ENCODE measurements at places on chromosomes 3 and 15. TPM values are rescaled to one million over a fixed set of nuclear protein-coding genes. Genes with fewer than 3 reads are reported as not detected.

DNA sequence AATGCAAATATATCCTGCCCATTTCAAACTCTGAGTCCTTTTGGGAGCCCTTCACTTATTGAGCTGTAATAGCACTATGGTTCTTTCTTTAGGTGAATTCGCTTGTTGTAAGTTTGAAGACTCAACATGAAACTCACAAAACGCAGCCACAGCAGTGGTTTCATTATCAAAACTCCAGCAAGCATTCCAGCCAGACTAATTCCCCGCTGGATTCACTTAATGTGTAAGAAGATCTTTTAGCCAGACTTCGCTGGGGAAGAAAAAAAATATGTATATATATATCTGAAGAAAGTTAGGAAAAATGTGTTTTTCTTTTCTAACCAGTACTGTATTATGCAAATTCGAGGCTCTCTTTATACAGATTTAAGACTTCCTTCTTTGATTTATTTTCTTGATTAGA lies 241.1 kb downstream of the WNT5A start:
- no peak for DNase-seq

DNA sequence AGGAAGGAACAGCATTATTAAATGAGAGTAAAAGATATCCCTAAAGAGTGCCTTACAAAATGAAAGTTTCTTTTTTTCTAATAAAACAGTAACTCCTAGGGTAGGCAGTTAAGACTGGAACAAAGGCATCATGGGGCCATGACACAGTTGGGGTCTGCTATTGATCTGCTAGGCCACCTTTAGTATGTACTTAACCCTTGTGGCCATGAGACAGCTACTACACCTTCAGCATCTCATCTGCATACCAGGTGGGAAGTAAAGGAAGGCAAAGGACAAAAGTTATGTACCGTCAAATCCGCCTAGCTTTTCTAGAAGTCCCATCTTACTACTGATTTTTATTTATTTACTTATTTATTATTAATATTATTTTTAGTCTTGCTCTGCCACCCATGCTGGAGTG lies 93.8 kb upstream of the FHIT start:
- DNase-seq, result no peak

LRRC57 gene
- total RNA-seq, result 30.4 TPM

GRCh38 chr15:66042624-66043023 lies 173.3 kb downstream of the RAB11A start:
- no peak for DNase-seq

GRCh38 chr3:178802259-178802658 lies 266.0 kb downstream of the KCNMB2 start:
- no peak for DNase-seq

DNA sequence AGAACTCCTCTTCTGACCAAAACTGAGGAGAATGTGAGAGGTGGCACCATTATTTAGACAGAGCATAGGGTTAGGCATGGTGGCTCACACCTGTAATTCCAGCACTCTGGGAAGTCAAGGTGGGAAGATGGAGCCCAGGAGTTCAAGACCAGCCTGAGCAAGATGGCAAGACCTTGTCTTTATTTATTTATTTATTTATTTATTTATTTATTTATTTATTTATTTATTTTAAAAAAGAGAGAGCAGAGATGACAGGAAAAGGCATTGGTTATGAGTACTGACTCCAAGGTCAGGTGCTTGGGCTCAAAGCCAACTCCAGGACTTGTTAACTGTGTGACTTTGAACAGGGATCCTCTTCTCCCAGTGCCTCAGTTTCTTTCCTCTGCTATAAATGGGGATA lies 217.7 kb downstream of the MEX3B start:
- no peak for DNase-seq

MIX23 gene
- total RNA-seq, result 47.3 TPM

PRSS50 gene
- not detected for total RNA-seq

TNFAIP8L3 gene
- total RNA-seq, result not detected

GRCh38 chr3:83843716-83844115 lies 1115.1 kb upstream of the CADM2 start:
- no peak for DNase-seq

CLRN1 gene
- not detected for total RNA-seq

IL16 gene
- total RNA-seq, result 240 TPM

BSN gene
- 0.34 TPM for total RNA-seq

DNA sequence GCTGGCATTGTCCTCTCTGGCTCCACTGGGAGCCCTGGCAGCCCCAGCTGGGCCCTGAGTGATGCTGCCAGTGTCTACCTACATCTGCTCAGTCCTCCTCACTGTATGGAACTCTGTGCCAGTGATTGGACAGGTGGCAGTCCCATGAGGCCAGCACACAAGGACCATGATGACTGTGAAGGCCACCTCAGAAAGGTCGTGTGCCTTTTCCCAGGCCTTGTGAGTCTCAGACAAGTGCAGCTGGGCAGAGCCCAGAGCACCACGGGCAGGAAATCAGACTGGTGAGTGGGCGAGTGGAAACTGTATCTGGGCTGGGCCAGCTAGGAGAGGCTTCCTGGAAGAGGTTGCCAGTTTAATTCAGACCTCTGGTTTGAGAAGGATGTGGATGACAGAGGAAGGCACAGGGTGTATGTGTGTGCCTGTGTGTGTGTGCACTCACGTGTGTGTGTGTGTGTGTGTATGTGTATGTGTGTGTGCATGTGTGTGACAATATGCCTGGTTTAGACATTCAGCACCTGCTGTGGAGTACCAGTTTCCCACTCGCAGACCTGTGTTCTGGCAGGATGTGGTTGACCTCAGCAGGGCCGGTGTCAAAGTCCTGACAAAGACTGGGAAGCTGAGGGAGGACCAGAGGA lies 7.0 kb downstream of the MAPKAPK3 start:
- DNase-seq, result peak; percentile 64

GRCh38 chr3:143952569-143953072 lies 19.0 kb upstream of the DIPK2A start:
- no peak for DNase-seq

HYAL3 gene
- 12.7 TPM for total RNA-seq

DNA sequence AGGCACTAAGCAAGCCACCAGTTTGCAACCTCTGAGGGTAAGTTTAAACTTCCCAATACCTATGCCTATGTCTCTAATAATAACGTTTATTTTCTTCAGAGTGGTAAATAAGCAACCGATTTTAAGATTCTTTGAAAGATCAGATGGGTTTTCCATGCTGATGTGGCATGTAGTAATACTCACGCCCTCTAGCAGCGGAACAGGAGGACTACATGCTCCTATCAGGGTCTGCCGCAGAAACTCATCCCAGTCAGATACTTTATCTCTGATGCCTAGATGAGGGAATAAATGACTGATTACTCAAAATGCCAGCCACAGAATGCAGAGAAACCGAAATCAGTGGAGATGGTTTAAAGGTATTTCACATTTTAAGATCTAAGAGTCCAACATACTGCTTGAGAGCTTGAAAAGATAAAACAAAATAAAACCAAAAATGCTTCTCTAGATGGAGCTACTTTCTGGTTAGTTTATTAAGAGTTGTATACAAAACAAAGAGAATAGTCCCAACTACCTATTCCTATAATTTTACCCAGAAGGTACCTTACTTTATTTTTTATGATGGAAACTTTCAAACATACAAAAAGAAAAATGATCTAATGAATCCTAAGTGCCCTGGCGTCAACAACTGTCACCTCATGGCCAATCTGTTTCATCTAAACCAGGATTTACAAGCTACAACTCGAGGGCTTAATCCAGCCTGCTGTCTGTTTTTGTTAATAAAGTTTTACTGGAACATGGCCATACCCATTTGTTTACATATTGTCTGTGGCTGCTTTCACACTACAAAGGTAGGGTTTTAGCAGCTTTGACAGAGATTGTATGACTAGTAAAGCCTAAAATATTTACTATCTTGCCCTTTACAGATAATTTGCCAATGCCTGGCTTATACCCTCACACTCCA lies 37.5 kb upstream of the STIMATE start:
- peak; percentile 66 for DNase-seq

- DNase-seq, result no peak
Measured at GRCh38 chr15:43382310-43382709, 11.4 kb downstream of the TUBGCP4 start.

- DNase-seq, result no peak
Measured at GRCh38 chr3:5012367-5012766, 33.1 kb downstream of the BHLHE40 start.

GRCh38 chr15:78389738-78390137 lies 48.3 kb upstream of the IREB2 start:
- DNase-seq, result no peak

- DNase-seq, result peak; percentile 81
Measured at GRCh38 chr3:49602877-49603411, 48.7 kb downstream of the BSN start.

DNA sequence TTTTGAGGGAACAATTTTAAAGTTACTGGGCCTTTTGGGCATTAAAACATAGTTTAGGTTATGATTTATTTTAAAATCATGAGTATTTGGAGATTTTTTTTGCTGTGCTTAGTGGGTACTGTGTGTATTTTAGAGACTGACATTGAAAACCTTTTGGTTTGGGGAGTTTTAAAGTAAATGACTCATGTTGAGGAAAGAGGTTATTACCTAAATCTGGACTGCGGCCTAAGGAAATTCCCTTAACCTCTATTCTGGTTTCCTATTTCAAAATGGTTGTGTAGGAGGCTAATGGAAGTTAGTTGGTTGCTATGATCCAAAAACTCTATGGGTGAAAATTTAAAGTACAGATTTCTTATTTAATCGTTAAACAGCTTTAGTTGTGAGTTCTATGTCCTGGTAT lies 57.3 kb upstream of the DPH6 start:
- no peak for DNase-seq

- DNase-seq, result no peak
Measured at GRCh38 chr15:40106203-40107161, 2.2 kb downstream of the BMF start.
